ENCODE measurements at places on chromosomes 7 and 10. TPM values are rescaled to one million over a fixed set of nuclear protein-coding genes. Genes with fewer than 3 reads are reported as not detected.

DNA sequence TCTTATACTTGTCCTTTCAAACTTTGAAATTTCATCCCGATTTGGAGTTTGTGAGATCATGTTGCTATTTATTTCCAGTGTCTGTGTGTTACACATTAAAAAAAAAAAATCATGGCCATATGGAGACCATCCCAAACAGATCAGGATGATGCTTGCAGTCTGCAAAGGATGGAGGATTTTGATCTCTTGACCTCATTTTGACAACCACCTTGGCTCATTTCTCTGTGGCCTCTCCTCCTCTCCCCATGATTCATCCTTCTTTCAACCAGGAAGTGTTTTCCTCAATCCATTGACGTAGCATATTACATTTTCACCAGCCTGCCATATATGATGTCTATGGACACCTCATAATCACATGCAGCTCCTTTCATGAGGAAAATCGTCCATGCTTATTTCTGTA, 68.9 kb upstream of the INSYN2A start:
- no peak overlapping the region for H3K4me3 ChIP-seq
- no peak overlapping the region for H3K27ac ChIP-seq
- H3K27me3 ChIP-seq = no peaks in the 10 kb centered on the region
- no peaks in the 10 kb centered on the region for H3K36me3 ChIP-seq

- H3K4me3 ChIP-seq = no peak overlapping the region
- no peaks in the 10 kb centered on the region for H3K36me3 ChIP-seq
- no peaks in the 10 kb centered on the region for H3K4me1 ChIP-seq
- H3K27ac ChIP-seq = no peak overlapping the region
These were observed 18.0 kb upstream of the STN1 start for GRCh38 chr10:103936022-103936421.

- H3K27me3 ChIP-seq = no peaks in the 10 kb centered on the region
- no peaks in the 10 kb centered on the region for H3K4me1 ChIP-seq
- H3K4me3 ChIP-seq = no peak overlapping the region
- H3K36me3 ChIP-seq = no peaks in the 10 kb centered on the region
- no peak overlapping the region for H3K27ac ChIP-seq
- no peak for DNase-seq
These were observed 92.7 kb upstream of the RET start for GRCh38 chr10:42984035-42984610.

DNA sequence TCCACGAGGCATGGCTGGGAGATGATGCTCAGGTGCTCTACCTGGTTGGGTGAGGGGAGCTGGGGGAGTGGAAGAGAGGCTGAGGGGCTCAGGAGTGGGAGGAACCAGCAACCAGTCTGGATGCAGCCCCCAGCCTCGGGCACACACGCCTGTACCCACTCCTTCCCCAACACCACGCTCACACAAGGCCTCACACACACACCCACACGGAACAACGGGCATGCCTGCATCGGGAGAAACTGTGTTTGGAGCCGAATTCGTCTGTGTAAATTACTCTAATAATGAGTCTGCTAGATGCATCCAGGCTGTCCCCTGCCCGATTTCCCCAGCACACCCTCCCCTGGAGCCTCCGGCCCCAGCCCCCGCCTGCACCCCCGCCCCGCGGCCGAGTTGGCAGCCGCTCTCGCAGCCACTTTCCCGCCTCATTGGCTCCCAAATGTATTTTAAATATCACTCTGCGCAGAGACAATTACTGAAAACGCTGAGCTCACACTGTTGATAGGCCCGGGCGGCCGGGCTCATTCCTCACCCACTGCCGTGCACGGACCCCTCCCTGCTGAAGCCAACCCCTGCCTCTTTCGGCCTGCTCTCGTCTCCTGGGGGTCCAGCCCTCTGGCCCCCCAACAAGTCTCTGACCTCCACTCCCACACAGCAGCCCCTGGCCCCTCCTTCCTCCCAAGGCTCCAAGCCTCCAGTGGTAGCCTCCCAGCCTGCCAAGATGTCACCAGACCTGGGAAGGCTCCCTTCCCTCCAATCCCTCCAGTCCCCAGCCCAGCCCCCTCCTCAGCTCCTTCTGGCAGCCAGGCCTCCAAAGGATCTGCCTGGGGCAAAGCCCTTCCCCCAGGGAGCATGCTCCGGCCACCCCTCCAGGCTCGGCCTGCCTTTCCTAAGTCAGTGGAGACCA, 11.1 kb downstream of the H2BK1 start:
- no peak overlapping the region for H3K27ac ChIP-seq
- H3K36me3 ChIP-seq = no peaks in the 10 kb centered on the region
- no peak for DNase-seq
- H3K4me1 ChIP-seq = peaks cover 16% of the 10 kb centered on the region

DNA sequence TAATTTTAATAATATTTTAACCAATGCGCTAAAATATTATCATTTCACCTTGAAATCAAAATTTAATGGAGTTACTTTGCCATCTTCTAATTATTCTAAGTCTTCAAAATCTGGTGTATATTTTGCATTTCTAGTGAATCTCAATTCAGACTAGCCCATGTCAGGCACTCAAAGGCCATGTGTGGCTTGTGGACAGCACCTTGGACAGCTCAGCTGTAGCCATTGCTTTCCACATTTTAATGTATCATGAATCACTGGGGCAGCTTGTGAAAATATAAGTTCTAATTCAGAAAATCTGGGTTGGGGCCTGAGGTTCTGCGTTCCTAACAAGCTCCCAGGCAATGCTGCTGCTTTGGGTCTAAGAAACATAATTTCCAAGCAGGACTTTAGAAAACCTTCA, 57.2 kb downstream of the MGAM2 start:
- H3K27ac ChIP-seq = no peak overlapping the region
- no peaks in the 10 kb centered on the region for H3K36me3 ChIP-seq
- H3K4me1 ChIP-seq = no peaks in the 10 kb centered on the region
- no peaks in the 10 kb centered on the region for H3K27me3 ChIP-seq

DNA sequence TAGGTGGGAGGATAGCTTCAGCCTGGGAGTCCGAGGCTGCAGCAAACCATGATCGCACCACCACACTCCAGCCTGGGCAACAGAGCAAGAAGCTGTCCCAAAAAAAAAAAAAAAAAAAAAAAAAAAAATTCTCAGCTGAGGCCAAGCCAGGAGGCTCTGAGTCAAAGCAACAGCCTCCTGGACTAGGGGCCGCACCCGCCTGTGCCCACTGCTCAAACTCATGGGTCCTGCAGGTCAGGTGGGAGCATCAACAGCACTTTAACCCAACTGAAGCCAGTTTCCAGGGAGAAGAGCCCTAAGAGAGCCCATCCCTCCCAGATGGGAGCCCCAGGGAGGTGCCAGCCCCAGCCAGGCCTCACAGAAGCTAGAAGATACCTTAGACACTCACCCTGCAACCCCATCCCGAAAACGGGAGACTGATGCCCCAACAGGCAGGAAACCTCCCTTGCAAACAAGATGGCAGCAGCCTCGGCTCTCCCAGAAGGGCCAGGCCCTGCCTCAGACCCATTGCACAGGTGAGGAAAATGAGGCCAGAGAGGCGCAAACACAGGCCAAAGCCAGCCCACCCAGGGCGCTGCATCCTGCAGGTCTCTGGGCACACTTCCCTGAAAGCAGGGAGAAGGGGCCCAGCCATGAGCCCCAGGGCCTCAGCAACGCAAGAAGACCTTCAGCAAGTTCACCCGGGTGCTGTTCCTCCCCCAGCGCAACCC, 11.0 kb downstream of the PDGFA start:
- H3K27me3 ChIP-seq = no peaks in the 10 kb centered on the region
- DNase-seq = no peak
- no peaks in the 10 kb centered on the region for H3K36me3 ChIP-seq
- H3K4me1 ChIP-seq = no peaks in the 10 kb centered on the region

DNA sequence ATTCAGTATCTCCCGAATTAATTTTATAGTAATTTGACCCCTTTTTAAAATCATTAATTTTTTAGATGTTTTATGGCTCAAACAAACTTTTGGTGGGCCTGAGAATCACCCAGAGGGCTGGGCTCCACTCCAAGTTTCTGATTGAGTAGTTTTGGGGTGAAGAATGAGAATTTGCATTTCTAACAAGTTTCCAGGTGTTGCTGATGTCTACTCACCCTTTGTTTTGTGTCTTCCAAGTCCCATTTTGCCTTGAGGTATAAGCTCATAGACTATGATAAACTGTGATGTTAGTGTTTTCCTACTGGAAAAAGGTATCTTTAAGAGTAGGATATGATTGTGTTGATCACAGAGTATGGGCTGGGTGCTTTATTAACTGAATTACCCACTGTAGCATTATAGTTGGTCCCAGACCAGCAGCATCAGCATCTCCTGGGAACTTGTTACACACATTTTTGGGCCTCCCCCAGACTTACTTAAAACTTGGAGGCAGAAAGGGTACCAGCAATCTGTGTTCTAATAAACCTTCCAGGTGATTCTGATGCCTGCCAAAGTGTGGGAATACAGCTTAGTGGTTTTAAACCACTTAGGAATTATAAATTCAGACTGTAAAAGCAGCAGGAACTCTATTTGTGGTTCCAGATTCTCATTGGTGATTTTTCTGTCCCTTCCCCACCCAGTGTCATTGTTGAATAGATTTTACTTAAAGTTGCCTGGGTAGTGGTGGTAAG, 19.1 kb downstream of the ZNRF2 start:
- H3K4me3 ChIP-seq = no peak overlapping the region
- H3K27ac ChIP-seq = no peak overlapping the region
- no peaks in the 10 kb centered on the region for H3K27me3 ChIP-seq
- no peak for DNase-seq
- no peaks in the 10 kb centered on the region for H3K36me3 ChIP-seq
- H3K4me1 ChIP-seq = peaks cover 68% of the 10 kb centered on the region

MAGI2 gene
- total RNA-seq = 0.25 TPM

DNA sequence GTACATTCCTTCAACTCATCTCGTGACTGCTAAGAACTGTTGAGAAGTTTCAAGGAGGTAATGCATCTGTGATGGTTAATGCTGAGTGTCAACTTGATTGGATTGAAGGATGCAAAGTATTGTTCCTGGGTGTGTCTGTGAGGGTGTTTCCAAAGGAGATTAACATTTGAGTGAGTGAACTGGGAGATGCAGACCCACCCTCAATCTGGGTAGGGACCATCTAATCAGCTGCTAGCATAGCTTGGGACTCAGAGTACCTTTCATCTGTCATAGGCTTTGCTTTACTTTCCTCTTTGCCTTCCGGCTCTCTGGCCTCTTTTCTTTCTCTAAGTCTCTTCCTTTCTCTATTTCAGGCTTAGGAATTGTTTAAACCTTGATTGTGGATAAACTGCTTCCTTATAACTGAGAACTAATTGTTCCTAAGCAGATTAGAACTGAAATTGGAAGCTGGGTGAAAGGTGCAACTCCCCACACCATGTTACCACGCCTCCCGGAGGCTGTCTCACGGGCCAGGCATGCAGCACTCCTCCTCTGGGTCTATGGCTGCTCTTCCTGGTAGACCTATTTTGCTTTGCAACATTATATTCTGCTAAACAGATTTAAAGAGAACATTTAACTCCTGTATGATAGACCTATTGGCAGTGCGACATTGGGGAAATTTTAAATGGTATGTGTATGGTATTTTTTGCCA, 298.2 kb downstream of the CCSER2 start:
- H3K27ac ChIP-seq = no peak overlapping the region
- H3K27me3 ChIP-seq = no peaks in the 10 kb centered on the region
- H3K4me1 ChIP-seq = no peaks in the 10 kb centered on the region
- no peaks in the 10 kb centered on the region for H3K36me3 ChIP-seq

DNA sequence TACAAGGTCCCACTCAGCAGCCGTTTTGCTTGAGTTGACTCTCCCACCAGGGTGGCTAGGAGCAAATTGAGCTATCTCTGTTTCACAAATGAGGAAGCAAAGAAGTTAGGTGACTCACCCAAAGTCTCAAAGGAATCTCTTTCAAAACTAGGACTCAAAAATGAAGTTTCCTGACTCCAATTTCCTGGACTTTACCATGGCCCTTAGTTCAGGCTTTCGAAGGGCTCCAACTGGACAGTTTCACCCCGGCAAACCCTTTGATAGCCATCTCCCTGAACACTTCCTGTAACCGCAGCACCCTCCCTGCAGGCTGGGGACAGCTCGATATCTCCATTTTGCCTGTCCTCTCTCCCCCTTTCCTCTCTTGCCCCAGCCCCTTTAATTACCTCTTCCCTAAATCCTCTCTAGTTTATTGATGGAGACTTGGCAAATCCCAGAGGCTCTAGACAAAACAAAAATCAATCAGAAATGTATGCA, 4.7 kb upstream of the AFAP1L2 start:
- DNase-seq = no peak
- H3K4me1 ChIP-seq = no peaks in the 10 kb centered on the region
- H3K27me3 ChIP-seq = no peaks in the 10 kb centered on the region
- no peaks in the 10 kb centered on the region for H3K36me3 ChIP-seq
- no peak overlapping the region for H3K4me3 ChIP-seq

C7orf57 gene
- not detected for total RNA-seq

AKR1C3 gene
- 4.0 TPM for total RNA-seq

DNA sequence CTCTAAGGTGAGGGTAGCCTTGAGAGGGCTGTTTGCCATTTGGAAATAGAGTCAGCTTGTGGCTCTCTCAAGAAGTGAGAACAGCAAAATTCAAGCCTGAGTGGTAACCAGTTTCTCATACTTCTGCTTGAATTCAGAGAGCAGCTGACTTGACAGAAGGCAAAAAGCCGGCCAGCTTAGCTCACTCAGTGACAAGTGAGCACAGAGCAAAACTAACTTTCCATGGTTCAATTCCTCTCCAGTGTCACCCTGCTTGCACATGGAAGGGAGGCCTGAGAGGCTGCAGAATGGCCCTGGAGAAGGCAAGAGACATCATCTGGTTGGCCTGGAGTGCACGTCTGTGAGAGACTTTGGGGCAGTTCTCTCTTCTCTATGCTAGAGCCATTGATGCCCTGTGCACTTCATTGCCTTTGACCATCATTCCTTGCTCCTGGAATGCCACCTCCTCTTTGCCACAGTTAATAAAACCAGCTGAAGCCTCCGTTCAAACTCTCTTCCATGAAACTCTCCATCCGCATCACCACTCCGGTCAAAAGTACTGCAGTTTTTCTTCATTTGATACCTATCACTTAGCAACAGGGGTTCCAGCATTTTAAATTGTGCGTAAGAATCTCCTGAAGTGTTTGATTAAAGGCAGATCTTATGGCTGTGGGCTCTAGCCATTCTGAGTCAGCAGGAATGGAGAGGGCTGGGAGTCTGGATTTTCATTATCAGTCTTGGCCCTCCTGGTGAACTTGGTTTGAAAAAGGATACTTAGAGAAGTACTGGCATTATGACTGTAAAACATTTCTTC, 69.8 kb upstream of the PIK3CG start:
- no peaks in the 10 kb centered on the region for H3K4me1 ChIP-seq
- H3K27me3 ChIP-seq = no peaks in the 10 kb centered on the region
- no peak overlapping the region for H3K27ac ChIP-seq
- no peak for DNase-seq
- H3K36me3 ChIP-seq = no peaks in the 10 kb centered on the region
- H3K4me3 ChIP-seq = no peak overlapping the region
